ENCODE measurements at places on chromosomes 11 and 22. TPM values are rescaled to one million over a fixed set of nuclear protein-coding genes. Genes with fewer than 3 reads are reported as not detected.

Gene PIH1D2
- 1.3 TPM for total RNA-seq

Gene NLRP14
- not detected for total RNA-seq

Gene WNT11
- total RNA-seq, result 8.7 TPM

Gene C11orf16
- total RNA-seq, result not detected

Gene SERGEF
- total RNA-seq, result 37.6 TPM

Gene HBG2
- total RNA-seq, result 1.0 TPM

Gene NCF4
- 37.0 TPM for total RNA-seq

Gene IGLL1
- not detected for total RNA-seq

Gene ZNF280A
- total RNA-seq, result not detected

Gene RFPL3
- total RNA-seq, result not detected

Gene TMEM191C
- 4.0 TPM for total RNA-seq

Gene FAM180B
- total RNA-seq, result not detected

Gene SPA17
- total RNA-seq, result 4.8 TPM
